ENCODE measurements at places on chromosomes 3 and 15.

DNA sequence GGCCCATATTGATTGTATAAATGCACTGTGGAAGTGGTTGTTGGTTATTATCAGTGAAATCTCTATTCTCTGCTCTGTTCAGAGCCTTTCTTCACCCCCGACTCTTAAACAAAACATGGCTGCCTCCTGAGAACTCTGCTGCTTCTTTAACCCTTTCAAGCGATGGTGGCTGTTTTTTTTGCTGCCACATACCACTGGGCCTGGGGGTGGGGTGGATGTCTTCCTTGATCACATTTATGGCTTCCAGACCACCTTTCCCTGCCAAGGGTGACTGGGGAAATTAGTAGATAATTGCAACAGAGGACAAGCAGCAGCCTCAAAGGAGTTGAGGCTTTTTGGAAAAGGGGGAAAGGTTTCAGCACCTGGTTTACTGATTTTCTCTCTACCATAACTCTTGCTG lies 32.8 kb downstream of the YEATS2 start:
- no peak for DNase-seq

GRCh38 chr15:38068626-38069391 lies 134.4 kb downstream of the TMCO5A start:
- no peak for DNase-seq

DNA sequence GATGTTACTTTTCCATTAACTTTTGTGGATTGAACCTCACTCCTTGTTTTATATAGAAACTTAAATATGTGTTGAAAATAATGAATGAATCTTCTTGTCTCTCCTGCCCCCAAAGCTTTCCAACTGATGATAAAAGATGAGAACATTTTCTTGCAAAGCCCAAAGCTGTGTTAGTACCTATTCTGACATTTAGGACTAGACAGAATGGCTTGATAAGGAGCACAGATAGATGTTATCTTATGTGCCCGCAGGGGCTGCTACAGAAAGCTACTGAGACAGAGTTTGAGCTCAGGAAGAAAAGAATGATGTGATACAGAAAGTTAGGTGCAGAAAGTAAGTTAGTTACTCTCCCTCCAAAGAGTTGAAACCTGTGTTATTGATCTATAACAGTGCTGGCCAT lies 109.4 kb upstream of the ATP11B start:
- DNase-seq: no peak

DNA sequence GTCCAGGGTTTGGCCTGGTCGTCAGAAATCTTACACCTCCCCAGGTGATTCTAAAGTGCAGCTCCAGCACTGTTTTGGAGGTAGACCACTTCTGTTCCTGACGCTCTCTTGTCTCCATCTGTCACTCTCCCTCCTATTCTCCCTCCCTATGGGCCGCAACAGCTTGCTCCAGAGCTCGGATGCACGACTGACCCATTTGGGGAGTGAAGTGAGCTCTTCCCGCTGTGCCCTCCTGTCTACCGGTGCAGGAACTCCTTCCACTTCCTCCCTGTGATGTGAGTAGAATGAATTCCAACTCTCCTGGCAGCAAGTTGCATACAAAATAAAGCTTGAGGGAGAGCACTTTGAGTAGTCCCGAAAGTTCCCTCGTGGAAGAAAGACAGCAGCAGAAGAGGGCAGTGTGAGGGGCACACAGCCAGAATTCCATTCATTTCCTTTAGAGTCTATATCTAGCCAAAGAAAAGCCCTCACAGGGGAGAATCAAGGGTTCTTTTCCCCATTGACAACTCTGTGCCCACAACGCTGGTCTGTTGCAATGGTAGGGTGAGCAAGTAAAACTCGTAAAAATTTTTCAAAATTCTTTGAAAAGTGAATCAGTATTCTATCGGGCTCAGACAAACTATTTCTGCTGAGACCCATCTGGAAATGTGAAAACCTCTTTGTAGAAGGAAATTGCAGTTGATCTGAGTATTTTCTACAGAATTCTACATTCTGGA lies 39.9 kb upstream of the BDH1 start:
- DNase-seq: no peak

DNA sequence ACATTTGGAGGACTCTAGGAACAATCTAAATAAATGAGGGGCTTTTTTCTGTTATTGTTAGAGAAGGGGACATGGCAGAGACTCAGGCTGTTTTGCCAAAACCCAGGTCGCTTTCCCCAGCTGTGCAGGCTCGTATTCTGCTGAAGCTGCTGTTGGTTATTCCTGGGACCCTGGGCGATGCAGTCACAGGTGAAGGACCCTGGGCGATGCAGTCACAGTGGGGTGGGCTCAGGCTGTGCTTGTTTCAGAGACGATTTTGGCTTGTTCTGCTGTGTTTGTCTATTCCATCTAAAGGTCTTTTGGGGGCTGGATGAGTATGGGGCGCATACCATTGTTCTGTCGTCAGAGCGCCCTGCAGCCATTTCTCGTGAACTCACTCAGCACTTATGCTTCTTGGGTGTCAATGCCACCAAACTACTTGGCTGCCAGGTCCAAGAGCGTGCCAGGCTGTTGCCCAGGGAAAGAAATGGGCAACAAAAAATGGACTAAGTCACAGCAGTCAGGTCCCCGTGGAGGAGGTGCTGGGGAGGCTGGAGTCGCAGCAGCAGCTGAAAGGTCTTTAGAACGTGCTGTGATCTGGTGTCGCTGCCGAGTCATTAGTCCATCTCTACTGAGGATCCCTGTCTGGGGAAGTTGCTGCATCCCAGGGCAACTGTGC lies 151.4 kb downstream of the CHDH start:
- DNase-seq: no peak

GRCh38 chr15:94972314-94972713 lies 741.0 kb downstream of the MCTP2 start:
- no peak for DNase-seq

DNA sequence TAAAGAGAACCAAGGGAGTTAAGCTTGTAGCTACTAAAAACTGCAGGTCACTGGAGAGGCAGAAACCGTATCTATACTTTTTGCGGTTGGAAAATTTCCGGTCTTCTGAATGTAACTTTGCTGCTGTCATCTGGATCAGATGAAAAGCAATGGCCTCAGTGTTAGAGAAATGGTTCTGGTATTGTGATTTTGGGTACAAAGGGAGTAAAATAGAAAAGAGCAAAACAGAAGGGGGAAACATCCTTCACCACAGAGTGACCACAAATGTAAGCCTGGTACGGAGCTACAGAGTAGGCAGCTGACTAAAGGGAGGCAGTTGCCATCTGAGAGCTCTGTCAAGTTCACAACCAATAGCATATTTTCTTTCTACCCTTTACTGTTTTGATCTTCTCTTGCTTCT lies 5.6 kb downstream of the CD96 start:
- DNase-seq: no peak

All from stimulated activated CD8-positive, alpha-beta memory T cell treated with anti-CD3 and anti-CD28 coated beads, Interleukin-12 subunit alpha, Interleukin-12 subunit beta, amount 100 ng/mL, for 1 hour (primary cell).